ENCODE measurements at places on chromosomes 11 and 22.

DNA sequence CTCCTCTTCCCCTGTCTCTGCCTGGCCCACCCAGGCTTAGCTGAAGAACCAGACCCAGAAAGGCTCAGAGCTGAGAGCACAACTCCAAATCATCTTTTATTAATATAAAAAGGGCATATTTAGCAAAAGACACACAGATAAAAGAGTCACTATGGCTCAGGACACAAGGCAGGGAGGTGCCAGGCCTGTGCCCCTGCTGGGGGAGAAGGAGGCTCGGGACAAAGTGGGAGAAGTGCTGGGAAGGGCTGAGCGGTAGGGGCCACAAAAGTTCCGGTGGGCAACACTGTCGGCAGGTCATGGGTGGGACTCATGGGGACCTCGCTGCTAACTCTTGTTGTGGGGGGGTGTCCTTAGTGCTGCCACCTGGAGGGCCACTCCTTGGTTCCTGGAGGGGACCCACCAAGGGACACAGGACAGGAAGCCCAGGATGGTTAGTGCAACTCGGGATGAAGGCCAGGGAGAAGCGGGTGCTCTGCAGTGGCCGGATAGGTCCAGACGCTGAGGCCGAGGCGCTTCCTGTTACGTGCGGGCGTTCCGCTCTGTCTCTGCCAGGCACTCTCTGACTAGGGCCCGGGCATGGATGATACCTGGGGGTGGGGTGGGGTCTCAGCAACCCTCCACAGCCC lies 1.4 kb upstream of the PITPNM1 start:
- DNase-seq = no peak

GRCh38 chr11:97729546-97730272 lies 1291.0 kb upstream of the CNTN5 start:
- DNase-seq = no peak

- no peak for DNase-seq
Observed at GRCh38 chr11:105202422-105202821, 62.9 kb upstream of the CARD18 start.

DNA sequence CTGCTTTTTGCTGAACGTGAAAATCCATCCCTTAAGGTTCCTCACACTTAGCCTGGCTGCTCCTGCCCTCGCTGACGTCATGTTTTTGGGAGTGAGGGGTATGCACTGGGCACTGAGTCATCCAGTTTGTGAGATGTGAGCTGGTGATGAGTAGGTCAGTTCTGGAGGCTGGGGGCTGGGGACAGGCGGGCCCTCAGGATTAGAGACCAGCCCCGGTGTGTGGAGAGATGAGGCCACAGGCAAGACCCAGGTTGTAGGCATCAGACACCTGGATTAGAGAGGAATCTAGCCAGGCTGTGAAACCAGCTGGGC lies 9.2 kb downstream of the KCNC1 start:
- DNase-seq = no peak

DNA sequence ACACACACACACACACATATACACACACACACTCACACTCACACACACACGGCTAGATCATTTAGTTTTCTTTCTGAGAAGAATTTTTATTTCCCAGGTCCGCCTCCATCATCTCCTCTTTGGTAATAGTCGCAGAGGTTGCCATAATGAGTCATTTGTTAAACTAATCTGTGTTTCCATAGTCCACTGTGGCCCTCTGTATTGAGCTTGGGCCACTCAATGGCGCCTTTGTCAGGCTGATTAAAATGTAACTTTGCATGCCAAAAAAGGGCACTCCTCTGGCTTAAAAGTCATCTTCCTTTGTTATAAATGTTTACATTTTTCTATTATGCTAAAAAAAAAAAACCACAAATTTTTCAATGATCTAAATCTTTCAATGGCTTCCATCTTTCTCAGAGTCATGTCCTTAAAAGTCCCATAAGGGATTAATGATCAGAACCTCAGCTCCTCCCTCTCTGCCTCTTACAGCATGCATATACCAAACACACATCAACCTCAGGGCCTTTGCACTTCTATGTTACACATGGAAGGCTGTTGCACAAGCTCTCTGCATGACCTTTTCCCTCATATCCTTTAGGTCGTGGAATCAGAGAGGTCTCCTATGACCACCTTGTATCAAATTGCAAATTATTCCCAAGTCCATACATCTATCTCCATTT lies 35.3 kb downstream of the EHF start:
- DNase-seq = no peak

DNA sequence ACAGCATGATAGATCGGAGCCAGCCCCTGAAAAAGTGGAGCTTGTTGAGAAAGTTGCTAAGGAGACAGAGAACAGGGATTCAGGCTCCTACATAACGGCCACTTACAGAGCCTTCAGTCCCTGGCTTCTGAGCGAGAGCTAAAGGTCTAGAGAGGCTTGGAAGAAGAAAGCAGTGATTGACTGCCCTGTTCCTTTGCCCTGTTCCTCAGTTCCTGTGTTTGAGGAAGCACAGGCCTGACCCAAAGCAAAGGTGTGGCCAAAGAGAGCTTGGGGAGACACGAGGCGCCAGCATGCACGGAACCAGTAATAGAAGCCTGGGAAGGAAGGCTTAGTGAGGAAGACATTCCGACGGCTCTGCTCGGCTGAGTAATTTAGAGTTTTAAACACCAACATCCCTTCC lies 74.1 kb upstream of the CSNK2A3 start:
- no peak for DNase-seq

Measured in Caki2 (cell line).